T47D (cell line): ENCODE measurements at places on chromosomes 3 and 15.

- no peak for DNase-seq
Observed at GRCh38 chr3:184733181-184733580, 21.3 kb upstream of the MAGEF1 start.

DNA sequence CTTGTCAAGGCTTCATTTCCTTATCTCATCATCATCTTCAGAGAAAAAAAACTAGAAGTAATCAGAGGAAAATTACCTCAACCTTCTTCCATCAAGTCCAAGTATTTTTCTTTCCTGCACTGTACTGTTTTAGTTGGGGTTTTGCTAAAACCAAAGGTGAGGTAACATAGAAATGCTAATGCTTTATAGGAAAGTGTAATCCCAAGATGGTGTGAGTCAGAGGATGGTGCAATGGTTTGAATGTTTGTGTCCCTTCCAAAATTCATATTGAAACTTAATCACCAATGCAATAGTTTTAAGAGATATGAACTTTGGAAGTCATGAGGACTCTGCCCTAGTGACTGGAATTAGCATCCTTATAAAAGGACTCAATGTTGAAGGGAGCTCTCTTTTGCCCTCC lies 79.5 kb downstream of the KBTBD8 start:
- DNase-seq, result no peak

- no peak for DNase-seq
Observed at GRCh38 chr15:101204739-101205535, 46.9 kb downstream of the CHSY1 start.

DNA sequence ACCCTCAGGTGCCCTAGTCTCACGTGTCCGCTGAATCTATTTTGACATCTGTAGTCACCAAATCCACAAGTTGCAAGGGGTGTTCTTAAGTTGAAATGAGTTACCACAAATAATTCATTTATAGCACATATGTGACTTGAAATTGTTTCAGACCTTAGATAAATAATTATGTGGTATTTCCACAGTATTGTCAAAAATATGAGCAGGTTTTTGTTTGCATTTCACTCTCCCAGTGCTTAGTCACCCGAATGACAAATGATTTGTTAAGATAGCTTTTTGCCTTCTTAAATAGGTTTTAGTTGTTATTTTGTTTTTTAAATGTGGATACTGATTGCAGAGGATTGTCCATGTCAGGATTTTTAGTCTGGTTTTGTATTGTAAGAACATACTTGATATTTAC lies 2.6 kb downstream of the MFSD1 start:
- no peak for DNase-seq

DNA sequence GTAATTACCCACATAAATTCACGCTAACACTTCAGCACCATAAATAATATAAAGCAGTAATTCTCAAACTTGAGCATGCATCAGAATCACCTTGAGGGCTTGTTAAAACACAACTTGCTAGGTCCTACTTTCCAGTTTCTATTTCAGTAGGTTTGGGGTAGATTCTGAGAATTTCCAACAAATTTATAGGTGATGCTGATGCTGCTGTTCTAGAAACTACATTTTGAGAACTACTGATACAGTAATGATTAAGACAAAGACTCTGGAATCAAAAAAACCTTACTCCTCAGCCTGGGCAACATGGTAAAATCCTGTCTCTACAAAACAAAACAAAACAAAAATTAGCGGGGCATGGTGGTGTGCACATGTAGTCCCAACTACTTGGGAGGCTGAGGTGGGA lies 18.8 kb downstream of the TMEM39A start:
- DNase-seq, result no peak

- DNase-seq, result no peak
Observed at GRCh38 chr3:155196131-155197021, 97.1 kb downstream of the STRIT1 start.

- no peak for DNase-seq
Observed at GRCh38 chr3:171470714-171471227, 10.6 kb upstream of the TNIK start.

- DNase-seq, result no peak
Observed at GRCh38 chr3:76436894-76437293, 603.0 kb upstream of the ROBO2 start.

- DNase-seq, result peak; percentile 64
Observed at GRCh38 chr3:72738752-72739530, 109.3 kb downstream of the SHQ1 start.

DNA sequence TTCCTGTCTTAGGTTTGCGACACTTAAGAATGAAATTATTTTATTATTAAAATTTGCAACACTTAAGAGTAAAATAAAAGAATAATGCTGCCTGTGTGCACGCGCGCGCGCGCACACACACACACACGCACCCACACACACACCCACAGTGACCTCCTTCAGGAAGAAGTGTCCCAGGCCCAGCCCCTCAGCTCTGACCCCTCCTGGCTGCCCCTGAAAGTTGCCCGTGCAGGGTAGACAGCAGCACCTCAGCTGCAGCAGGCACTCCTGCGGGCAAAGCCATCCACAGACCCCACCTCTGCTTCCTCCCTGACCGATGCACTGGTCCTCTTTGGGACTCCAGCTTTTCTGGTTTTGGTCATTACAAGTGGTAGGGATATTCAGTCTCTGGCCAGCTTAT lies 478.2 kb downstream of the NTRK3 start:
- no peak for DNase-seq

DNA sequence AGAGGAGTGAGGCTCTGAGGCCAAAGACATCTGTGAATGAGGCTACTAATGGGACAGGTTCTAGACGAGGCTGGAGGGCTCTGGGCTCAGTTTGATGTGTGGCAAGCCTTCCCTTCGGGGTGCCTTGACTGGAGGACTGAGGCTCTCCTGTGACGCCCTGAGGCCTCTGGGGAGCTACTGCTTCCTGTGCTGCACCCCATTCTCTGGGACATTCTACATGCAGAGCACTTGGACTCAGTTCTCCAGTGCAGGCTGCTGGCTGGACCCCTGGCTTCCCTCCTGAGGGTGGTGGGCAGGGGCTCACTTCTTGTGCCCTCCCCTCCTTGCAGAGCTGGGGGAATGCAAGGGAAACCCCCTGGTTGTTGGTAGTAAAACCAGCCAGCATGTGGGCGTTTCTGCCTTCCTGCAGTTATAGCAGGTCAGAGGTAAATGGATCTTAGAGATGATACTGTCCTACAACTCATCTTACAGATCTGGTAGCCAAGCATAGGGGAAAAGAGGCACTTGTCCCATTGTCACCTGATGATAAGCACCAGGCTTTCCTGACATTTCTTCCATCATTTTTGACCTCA lies 133.3 kb downstream of the CHDH start:
- DNase-seq, result no peak

DNA sequence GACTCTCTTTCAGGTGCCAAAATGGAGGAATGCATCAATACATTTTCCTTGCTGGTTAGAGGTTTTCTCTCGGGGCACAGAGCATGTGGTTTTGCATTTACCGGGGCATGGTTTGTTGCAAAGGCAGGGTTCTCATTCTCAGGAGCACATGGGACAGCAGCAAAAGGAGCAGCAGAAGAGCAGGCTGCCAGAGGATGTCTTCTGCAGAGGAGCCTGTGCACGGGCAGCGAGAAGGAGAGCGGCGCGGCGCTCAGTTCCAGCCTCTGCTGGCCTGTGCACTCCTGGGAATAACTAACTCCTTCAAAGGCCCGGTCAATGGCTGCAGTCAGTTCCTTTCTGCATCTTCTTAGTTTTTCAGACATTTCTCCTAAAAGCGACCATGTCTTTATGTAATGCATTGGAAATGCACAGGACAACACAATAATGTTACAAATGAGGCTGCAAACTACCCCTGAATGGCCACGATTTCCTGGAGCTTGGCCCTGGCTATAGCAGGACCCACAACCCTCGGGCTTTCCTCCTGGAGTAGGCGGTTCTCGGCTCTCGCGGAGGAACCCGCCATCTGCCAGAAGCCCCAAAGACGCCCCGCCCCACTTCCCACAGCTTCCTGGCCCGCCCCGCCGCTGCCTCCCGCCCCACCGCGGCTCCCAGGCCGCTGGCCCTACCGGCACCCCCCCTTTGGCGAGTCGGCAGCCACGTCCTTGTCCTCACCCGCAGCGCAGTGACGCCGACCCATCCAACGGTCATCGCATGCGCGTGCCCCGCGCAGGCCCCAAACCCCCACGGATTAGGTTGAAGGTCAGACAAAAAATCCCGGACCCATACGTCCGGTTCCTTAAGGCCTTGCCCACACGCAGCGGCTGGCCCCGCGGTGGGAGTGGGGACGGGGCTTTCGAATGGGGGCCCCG lies at the start of gene C3orf62:
TSS of gene C3orf62 (minus strand) at position 758 of the 908 bp plus-strand sequence. CDS start at position 398, 360 bp downstream.
- DNase-seq, result no peak

- no peak for DNase-seq
Observed at GRCh38 chr3:21801631-21802030, 50.6 kb upstream of the ZNF385D start.

GRCh38 chr3:185737740-185738680 lies 86.8 kb downstream of the IGF2BP2 start:
- no peak for DNase-seq

DNA sequence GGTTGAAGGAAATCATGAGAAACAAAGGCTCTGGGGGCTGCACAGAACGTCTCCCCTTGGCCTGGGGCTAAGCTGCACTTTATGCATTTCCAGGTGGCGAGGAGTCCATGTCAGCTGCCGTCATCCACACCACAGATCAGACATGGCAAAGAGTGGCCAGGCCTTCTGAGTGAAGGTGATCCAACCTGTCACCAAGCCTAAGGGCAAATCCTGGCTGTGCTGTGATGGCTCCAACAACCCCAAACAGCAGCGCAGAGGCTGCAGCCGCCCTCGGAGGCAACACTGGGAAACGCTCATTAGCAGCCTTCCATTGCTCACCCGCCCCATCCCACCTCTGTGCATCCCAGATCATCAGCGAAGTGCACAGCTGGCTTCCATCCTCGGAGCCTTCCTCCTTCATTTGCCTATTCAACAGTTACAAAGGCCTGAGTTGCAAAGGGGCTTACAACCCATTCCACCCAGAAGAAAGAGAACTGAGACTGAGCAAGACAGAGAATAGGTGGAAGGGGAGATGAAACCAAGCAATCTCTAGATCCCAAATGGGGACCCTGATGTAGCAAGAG lies 55.7 kb downstream of the SRGAP3 start:
- DNase-seq, result no peak

DNA sequence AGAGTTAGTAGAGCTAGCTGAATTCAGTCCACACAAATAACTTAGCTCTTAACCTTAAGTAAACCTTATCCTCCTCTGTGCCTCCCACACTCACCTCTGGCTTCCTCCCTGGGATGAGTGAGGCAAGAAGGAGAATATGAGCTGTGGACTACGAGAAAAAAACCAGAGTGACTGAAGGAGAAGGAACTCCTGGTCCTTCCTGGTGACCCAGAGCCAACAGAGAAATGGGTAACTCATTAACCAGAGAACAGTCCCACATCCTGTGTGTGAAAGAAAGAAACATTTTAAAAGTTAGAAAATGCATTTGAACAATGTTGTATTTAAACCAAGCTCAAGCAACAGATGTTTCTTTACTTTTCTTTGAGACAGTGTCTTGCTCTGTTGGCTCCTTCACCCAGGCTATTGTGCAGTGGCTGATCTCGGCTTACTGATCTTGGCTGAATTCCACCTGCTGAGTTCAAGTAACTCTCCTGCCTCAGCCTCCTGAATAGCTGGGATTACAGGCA lies 27.5 kb upstream of the FAM81A start:
- no peak for DNase-seq

DNA sequence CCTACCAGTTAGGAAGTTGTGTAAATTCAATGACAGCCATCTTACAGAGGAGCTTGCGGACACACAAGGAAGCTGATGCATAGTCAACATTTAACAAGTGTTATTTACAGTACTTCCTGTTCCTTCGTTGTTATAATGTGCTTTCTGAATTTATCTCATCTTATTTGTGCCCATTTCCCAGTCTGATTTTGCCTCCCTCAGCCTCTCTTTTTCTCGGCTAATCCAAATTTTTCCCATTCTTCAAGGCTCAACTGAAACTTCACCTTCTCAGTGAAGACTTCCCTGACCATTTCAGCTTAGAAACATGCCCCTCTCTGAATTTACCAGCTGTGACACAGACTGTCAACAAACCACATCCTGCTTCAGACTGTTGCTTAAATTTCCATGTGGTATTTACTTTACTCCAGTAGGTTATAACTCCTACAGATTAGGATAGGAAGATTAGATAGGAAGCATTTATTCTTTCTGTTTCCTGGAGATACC lies 55.7 kb upstream of the CP start:
- peak; percentile 77 for DNase-seq

DNA sequence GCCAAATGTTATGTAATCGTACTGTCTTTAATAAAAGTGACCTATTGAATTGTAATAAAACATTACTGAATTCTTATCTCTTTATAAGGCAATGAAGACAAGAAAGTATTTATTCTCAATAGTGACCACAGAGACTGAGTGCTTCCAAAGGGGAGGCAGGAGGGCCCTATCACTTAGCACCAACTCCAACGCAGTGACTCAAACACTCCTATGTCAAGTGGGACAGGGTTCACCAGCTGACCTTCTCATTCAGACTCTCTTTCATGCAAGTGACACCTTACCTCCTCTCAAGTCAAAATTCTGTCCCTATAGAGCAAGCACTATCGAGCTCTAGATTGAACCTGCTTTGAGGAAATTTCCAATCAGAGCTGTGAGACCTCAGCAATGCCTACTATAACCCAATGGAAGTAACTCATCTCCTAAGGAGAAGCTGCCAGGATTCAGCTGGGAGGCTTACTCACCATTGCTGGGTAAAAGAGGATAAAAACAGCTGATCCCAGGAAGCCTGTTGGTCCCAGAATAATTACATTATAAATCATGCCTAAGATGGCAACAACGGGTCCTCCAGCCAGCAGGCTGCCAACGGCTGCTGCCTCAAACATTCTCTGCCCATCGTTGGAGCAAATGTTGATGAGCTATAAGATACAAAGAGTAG lies 35.6 kb downstream of the ABCC5 start:
- DNase-seq, result no peak

DNA sequence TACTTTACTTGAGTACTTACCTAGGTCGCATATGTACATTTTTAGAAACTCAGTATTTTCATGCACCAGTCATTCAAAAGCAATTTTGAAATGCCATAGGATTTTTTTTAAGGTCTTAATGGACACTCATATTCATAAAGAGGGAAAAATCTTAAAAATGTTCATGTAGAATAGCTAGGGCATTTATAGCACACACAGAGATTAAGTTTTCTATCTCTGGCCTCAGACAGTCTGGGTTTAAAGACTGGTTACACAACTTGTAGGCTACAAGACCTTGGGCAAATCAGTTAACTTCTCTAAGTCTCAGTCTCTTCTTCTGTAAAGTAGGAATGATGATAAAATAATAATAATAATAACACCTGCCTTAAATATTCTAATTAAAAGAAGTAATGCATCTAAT lies 48.5 kb upstream of the UBP1 start:
- DNase-seq, result no peak

GRCh38 chr3:107235193-107235927 lies 141.9 kb upstream of the CCDC54 start:
- DNase-seq, result peak; percentile 12
